ENCODE measurements at places on chromosomes 16 and 17.
A peak's percentile ranks its signal among the peaks of the same experiment; 100 is the strongest.

DNA sequence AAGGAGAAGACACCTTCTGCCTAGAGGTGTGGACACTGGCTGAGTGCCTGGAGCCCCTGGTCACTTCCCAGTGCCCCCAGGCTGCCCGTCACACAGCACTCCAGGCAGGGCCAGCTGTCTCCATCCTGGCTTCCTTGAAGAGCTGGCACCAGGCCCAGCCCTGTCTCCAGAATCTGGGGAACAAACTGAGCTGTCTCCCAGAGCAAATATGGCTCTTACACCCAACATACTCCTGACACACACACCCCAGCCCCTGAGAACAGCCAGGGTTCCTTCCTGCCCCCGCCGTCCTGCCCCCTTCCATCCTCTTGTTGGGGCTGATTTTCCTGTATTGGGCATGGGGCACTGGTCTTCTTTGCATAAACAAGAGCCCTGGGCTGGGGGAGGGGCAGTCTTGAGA lies 9.1 kb downstream of the NHERF1 start:
- peak; percentile 72 for DNase-seq

- DNase-seq: no peak
Observed at GRCh38 chr17:78357177-78357586, 2.7 kb downstream of the SOCS3 start.

- no peak for DNase-seq
Observed at GRCh38 chr16:70402916-70403659, 35.8 kb downstream of the ST3GAL2 start.

- no peak for DNase-seq
Observed at GRCh38 chr17:42131981-42132432, 9.4 kb downstream of the HSPB9 start.

DNA sequence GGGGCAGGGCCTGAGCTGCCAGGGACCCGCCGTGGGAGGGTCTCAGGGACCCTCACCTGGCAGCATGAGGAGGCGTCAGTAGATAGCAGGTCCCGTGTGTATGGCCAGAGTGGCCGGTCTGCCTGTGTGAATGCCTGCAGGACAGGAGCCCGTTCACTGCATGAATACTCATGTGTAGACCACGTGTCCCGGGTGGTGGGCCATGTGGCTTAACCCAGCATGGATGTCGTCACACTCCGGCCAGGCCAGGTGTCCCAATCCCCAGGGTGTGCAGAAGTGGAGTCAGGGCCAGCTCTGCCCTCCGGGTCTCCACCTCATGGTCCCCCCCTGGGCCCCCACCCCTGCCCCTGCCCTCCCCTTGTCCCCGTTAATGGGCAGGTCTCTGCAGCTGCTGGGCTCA lies 53.7 kb downstream of the BAHCC1 start:
- DNase-seq: no peak

DNA sequence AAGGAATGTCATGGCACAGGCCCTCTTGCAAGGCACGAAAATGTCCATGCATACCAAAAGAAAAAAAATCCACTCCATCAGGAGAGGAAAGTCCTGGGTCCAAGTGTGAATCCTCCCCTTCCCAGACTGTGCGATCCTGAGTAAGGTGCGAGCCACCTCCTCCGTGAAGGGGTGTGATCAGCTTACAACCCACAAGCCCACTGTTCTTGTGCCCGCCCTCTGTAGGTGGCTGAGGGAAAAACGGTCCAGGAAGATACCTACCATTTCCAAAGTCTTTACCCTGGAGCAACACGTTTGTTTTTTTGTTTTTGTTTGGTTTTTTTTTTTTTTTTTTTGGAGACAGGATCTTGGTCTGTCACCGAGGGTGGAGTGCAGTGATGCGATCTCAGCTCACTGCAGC lies 116.5 kb downstream of the ZNF423 start:
- peak; percentile 54 for DNase-seq

Data from NCI-H524 (cell line).